ENCODE measurements at places on chromosomes 2 and 18.

DNA sequence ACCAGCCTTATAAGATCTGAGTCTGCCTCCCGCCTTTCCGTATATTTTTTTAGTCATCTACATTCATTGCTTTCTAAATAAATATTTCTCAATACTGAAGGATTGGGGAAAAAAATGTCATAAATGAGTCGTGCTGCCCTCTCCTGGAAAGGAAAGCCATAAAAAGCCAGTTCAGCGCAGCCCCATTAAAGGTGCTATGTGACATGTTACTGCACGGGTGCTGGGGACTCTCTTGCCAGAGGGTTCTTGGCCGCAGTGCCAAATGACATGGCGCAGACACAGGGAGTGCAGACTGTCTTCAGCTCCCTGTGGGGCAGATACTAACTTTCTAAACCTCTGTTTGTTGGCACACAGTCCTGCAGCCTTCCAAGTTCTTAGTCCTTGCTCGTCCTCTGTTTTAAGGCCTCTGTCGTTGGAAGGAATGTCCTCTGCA lies 53.7 kb upstream of the MAP3K20 start:
- DNase-seq = no peak

- DNase-seq = no peak
Observed at GRCh38 chr2:122341007-122341406, 585.6 kb downstream of the TSN start.

DNA sequence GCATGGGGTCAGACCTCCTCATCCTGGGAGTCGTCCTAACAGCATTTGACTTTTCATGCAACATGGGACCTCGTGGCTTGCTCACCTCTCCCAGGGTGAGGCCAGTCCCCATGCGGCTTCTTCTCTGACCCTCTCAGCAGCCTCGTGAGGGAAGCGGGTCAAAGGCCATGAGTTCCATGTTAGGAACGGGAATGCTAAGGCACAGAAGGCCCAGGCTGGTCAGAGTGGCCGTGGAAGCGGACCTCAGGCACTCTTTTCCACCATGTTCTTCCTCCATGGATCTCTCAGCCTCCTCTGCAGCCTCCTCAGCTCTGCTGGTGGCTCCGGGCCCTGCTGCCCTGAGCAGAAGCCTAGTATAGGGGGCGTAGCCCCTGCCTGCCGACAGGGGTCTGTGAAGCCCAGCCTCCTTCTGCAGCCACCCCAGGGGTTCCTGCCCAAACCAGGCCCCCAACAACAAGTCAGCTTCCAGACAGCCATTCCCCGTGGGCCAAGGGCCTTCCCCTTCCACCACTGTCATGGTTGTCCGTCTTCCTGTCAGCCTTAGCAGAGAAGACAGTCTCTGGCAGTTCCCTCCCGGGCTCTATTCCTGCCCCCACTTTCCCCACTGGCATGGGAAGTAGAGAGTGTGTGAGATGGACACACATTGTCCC lies 60.0 kb upstream of the OTOF start:
- DNase-seq = no peak

DNA sequence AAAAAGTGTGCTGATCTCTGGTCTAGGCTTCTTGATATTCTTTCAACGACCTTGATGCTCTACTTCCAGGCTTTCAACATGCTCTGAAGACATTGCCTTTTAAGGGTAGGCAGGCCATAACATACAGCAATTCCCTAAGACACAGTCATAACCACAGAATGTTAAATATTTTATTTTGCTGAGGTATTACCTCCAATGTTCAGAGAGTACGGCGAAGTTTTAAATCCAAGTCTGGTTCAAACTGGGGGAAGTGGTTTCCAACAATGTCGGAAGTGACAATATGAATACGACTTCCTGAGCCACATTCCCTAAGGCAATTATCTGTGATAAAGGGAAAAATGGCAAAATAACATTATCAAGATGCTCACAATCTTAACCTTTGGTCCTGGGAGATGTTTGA lies 1077.9 kb upstream of the PIK3C3 start:
- DNase-seq = no peak

- no peak for DNase-seq
Observed at GRCh38 chr2:187299122-187299906, 148.7 kb downstream of the CALCRL start.

DNA sequence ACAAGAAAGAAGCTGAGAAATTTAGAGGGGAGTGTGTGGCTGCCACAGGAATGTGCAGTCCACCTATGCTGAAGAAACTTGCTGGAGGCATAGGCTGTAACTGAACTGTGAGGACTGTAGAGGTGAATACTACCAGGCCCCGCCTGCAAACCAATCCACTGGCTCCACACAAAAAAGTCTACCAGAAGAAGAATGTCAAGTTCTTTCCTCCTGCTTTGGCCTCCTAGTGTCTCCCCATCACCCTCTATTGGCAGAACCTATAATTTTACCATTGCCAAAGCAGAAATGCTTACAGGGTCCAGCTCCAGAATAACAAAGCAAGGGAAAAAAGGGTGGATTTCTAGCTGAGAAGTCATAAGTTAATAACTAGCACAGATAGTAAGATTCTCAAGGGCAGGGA lies 5.9 kb upstream of the ATP5MC3 start:
- DNase-seq = no peak

DNA sequence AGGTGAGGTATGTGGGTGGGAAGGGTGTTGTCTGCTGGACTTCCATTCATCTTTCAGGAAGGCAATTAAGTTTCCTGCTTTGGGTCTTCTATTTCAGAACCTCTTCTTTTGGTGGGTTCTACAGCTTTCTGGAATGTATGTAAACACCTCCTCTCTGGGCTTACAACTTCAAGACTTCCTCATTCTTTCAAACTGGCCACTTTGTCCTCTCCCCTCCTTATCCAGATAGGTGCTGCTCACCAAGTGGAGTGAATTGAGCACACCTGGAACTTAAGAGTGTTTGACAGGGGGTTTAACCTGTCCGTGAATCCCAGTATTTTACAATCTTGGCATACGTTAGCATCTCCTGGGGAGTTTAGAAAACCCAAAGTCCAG lies 5.2 kb upstream of the MRPL33 start:
- DNase-seq = no peak

DNA sequence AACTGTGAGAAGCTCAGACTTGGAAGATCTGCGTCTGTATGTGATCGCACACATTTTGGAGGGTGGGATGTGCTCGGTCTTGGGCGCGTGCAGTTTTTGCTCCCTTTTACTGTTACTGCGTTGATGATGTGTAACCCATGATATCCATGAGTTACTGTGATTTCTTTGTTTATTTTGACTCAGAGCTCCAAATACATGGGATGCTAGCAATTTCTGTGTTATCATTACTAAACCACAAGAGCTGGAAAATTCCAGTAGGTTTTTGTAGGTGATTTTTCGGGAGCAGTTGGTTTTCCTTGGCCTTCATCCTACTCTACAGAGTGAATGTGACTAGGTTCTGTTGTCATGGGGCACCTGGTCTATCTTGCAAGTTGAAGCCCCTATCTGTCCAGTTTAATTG lies 124.2 kb downstream of the AGAP1 start:
- DNase-seq = no peak

DNA sequence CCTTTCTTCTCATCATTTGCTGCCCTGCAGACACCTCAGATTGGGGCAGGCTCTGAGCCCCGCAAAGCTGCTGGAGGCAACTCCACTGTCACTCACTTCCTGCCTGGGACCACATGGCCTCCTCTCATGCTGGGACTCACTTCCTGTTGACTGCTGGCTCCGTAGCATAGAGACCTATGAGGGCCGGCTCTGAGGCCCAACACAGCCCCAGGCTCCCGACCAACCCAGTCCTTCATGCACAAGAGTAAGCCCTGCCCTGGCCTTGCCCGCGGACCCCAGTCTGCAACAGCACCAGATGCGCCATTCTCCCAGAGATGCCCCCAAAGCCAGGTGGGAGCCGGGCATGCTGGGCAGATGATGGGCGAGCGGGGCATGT lies 55.7 kb downstream of the DNMT3A start:
- DNase-seq = no peak

DNA sequence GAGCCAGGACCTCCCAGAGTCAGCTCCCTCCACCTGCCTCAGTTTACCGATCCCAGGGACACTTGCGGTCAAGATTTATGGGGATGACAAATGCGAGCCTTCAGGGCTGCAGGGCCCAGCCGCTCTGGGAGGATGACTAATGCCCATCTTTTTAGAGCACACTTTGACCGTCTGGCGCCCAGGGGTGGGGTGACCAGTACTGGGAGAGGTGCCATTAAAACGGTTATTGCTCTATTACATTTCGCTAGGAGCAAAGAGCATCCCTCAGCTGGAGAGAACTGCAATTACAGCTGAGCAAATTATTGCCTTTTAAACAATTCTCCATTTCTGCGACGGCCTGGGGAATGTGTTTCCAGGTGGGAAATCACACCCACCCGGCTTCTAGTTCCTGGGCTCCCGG lies 42.6 kb upstream of the HPCAL1 start:
- DNase-seq = no peak

DNA sequence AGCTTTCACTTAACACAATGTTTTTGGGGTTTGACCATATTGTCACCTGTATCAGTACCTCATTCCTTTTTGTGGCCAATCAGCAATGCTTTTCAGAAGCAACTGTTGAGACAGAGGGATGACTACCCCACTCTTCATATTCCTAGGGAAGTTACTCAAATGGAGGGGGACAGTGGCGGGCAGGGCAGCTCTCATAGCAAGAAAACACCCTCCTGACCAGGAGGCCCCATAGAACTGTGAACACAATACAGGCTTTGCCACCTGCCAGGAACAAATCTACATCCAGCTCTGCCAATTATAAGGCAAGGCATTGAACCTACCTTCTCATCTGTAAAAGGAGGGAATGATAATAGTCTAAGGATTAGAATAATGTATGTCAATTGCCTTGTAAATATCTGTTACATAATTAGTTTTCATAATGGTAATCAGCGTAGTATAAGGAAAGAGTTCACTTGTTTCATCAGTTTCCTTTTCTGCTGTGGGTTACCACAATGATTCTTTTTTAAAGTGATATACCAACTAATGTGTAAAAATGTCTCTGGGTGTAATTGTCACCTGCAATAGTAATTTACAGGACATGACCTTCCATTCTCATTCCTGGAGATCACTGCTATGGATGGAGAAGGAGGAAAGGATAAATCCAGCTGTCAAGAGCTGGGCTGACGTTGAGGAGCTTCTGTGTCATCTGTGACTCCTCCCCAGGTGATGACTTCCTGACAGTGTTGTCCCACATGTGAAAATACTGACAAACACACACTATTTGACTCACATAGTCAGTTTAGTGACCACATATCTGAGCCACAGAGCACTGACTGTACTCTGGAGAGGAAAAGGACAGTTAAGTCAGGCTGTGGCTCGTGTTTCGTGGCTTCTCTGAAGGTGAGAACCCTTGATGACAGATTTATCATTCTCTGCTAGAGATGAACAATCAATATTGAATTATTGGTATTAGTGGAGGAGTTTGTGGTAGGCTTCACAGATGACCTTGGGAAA lies 13.5 kb downstream of the ALPK2 start:
- DNase-seq = no peak

GRCh38 chr2:29343830-29344229 lies 228.6 kb downstream of the CLIP4 start:
- DNase-seq = no peak

GRCh38 chr2:30768708-30769480 lies 38.4 kb downstream of the CAPN13 start:
- DNase-seq = no peak

DNA sequence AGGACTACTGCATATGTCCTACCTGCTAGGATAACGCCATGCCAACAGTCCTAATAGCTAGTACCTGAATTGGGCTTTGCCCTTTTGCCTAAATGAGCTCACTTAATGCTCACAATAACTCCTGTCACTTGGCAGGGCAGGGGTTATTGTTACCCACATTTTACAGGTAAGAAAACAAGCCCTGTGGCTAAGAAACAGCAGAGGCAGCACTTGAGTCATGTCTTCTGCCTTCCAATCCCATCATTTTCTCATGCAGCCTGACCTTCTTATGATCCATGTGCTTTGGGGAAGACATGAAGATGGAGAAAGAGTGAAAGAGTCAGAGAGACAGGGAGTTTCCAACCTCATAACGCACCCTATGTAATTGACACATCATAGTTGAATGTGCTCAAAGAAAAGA lies 33.6 kb upstream of the LPIN1 start:
- DNase-seq = no peak

DNA sequence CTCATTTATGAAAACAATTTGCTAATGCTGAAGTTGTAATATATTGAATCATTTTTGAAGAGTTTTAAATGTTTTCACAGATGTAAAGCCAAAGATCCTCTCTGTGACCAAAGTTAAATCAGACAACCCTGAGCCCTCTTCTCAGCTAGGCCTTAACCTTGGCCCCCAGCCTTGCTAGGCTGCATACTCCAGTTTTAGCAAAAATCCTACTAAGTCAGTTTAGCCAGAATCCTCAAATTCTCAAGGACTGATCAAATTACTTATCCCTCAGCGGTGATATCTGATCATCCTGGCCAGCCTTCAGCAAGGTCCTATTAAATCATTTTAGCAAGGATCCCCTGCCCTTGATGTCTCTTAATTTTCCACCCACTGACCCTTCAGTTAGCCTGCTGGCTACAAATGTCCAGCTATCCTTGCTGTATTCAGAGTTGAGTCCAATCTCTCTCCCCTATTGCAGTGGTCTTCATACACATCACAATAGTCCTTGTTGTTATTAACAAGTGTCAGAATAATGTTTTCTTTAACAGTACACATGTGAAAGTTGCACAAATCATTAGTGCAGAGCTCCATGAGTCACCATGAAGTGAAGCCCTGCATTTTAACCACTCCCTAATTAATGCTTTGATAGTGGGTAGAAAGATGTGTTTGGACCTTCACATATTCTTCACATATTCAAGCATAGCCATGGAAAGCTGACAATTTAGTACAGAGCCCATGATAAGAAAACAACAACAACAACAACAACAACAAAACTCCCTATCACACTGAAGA lies 206.4 kb downstream of the NBAS start:
- no peak for DNase-seq

DNA sequence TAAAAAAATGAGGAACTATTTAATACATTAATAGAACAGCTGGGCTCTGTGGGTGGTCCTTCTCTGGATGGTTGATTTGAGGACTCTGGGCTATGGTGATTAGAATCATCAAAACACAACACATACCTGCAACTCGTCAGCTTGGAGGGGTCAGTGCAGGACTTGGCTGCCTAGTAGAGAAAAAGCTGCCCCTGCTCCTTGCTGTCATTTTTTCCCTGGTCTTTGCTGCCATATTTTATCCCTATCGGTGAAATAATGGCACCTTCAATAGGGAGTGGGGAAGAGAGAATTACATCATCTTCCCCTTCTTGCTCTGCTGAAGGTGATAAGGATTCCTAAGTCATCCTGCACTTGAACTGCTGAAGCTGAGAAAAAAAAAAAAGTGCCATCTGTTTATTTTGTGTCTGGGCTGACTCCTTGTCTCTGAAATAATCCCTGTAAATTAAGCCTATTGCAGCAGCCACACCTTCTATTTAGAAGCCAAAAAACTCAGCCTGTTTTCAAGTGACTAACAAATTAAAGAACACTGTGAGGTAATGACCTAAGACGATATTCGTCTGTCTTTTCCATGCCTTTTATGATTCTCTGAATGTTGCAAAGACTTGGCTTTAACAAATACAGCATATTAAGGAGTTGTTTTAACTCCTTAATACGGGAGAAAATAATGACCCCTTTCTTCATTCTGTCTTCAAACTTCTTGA lies 89.3 kb downstream of the ACVR1 start:
- DNase-seq = no peak
